ENCODE measurements at places on chromosomes 16 and 17.

DNA sequence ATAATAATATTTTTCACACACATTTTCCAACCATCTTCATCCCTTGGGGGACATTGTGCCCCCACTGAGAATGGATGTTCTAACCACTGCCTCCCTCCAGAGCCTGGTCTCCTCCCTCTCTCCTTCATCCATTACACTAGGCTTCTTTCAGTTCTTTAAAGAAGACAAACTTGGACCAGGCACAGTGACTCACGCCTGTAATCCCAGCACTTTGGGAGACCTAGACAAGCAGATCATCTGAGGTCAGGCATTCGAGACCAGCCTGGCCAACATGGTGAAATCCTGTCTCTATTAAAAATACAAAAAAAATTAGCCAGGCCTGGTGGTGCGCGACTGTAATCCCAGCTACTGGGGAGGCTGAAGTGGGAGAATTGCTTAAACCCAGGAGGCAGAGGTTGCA, 6.5 kb downstream of the ALOX15 start:
- DNase-seq, result no peak

- peak; percentile 84 for DNase-seq
Observed at GRCh38 chr17:42248351-42249179, 27.6 kb downstream of the STAT5B start.

GRCh38 chr16:72985148-72985941, 62.6 kb downstream of the ZFHX3 start:
- DNase-seq, result peak; percentile 47

- DNase-seq, result no peak
Observed at GRCh38 chr17:33562792-33563191, 269.7 kb upstream of the ASIC2 start.

GRCh38 chr16:84825896-84826557, 6.2 kb downstream of the CRISPLD2 start:
- DNase-seq, result no peak

DNA sequence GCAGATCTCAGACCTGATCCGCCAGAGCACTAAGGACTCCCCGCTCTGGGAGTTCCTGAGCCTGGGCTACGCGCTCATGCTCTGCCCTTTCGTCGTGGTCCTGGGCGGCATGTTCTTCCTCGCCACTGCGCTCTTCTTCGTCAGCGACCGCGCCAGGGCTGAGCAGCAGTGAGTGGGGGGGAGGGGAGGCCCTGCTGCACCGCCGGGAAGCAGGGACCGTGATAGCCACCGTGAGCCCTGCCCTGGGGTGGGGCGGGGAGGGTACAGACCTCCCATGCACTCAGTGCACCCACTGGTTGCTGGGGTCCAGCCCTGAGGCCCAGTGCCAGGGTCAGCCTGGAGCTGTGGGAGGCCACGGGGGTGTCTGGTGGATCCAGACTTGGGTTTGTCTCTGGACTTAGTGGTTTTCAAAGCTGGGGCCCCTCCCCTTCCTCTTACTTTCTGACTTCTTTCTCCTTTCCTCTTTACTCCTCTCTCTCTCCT, 18.9 kb downstream of the MYBBP1A start:
- no peak for DNase-seq

GRCh38 chr17:13753771-13754170, 152.0 kb upstream of the HS3ST3A1 start:
- DNase-seq, result no peak

DNA sequence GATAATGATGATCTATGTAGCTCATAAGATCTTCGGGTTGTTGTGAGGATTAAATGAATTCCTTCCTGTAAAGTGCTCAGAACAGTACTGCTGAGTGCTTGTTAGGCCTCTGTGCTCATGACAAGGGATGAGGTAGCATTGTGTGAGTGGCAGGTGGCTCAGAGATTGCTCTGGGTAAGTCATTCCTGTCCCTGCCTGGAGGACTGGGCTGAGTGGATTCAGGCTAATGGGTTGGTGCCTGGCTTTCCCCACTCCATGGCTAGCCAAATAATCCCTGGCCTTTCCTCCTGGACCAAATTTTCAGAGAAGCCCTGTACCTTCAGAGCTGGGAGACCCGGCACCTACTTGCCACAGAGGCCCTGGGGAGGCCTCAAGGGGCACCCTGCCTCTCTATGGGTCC, 1.3 kb upstream of the CCDC92B start:
- DNase-seq, result no peak

DNA sequence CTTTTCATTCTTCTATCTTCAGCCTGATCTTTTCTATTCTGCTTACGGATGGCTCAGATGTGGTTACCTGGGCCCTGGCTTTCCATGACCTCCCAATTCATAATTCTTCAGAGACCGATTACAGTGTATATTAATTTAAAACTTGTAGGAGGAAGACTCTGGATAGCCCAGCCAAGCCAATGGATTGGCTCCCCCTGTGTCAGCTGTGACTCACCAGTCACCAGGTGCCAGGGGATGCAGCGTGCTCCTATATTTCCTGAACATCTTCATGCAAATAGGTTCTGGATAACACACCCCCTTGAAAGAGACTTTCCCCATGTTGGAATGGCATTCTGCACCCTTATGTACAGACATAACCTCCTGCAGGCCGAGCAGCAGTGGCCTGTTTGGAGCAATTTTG, 208.3 kb upstream of the WSCD1 start:
- no peak for DNase-seq

DNA sequence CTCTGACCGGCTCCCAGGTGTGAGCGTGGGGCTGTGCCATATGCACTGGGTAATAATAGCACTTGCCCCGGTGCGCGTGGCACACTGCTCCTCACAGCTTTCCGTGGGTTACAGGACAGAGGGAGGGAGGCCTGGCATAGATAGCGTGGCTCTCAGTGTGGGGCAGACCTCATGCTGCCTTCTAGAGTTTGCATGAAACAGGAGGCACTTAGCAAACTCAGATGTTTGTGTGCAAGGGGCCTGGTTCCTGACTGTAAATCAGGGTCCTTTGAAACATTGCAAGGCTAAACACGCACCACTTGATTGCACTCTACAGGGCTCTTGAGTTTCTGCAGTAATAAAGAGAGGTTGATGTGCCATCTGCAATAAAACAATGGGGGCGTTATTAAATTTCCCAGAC, 101.7 kb downstream of the RPTOR start:
- DNase-seq, result no peak

GRCh38 chr17:61689610-61690180, 98.7 kb upstream of the NACA2 start:
- DNase-seq, result no peak

- no peak for DNase-seq
Observed at GRCh38 chr17:64147110-64148016, 17.4 kb upstream of the ERN1 start.

GRCh38 chr16:6633456-6633855, 699.2 kb upstream of the RBFOX1 start:
- DNase-seq, result no peak
